Activated CD4-positive, CD25-positive, alpha-beta regulatory T cell treated with anti-CD3 and anti-CD28 coated beads, Interleukin-2, amount 50 U/mL, for 72 hours (primary cell): ENCODE measurements at places on chromosomes 1 and 21.

- no peak for DNase-seq
Measured at GRCh38 chr1:118871582-118872171, 116.5 kb downstream of the TBX15 start.

GRCh38 chr1:16076031-16076864, 2.8 kb upstream of the FAM131C start:
- no peak for DNase-seq

DNA sequence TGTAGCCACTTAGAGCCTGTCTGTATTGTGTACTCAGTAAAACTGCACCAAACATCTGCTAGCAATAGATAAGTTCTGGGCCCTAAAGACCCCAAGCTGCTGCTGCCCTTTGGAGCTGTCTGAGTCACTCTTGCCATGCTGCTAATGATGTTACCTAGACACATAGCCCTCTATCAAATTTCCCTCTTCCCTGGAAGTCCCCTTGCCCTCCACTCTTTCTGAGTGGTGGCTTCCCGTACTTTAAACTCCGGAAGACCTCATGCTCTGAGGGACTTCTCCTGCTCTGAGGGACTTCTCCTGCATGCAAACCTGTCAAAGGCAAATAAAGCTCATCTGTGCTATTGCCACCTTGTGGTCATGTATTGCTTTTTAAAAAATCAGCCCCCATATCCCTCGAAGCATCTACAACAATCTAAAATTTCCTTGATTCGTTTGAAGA, 34.0 kb downstream of the FH start:
- DNase-seq = no peak

GRCh38 chr1:207069061-207069460, 16.0 kb downstream of the PFKFB2 start:
- no peak for DNase-seq

- no peak for DNase-seq
Measured at GRCh38 chr21:35540950-35541638, 492.0 kb upstream of the RUNX1 start.

DNA sequence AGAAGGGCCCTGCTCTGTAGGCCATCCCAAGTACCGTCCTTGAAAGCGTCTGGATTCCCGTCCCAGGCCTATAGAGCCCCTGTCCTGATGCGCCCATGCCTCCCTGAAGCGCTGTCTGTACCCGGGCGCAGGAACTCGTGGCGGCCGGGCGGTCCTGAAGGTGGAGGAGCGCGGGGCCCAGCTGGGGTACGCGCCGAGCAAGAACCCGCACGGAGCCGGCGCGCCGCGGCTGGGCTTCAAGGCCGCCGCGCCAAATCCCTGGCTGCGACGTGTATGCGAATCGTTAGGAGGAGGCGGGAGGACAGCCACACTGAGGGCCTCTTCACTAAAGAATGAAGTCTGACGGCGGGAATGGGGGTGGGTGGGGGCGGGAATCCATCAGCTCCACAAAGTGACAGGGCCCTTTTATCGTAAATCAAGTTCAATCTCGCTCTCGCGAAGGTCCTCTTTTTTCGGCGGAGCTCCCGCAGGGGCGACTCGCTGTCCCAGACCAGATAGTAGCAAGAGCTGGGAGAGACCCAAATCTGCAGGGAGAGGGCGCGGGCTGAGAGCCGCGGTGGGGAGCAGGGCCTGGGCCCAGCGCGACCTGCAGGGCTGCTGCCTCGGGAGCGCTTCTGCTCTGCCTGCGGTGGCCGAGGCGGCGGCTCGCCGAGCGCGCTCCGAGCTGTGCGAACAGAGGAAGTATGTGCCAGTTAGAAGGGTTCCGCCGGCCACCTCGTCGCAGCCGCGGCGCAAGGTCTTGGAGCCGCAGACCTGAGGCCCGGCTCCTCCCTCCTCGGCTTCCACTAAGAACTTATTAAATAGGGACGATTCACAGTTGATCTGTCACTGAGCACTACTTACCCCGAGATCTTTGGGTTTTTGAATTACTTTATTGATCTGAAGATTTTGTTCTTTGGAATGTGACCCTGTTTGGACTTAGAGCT, 10.4 kb downstream of the BARHL2 start:
- no peak for DNase-seq

DNA sequence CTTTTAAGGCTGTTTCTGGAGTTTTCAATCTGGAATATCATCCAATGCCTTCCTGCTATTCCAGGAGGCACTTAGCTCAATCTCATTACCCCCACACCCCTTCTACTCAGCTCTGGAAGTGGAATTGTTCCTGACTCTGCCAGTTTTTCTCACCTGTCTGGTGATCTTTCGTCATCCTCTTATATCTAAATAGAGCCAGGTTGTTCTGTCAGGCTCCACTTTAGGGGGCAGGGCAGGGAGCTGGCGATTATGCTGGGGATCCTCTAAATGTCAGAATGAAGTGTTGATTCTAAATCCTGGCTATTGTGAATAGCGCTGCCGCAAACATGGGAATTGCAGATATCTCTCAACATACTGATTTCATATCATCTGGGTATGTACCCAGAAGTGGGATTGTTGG, 63.6 kb upstream of the ETV3 start:
- DNase-seq = no peak

DNA sequence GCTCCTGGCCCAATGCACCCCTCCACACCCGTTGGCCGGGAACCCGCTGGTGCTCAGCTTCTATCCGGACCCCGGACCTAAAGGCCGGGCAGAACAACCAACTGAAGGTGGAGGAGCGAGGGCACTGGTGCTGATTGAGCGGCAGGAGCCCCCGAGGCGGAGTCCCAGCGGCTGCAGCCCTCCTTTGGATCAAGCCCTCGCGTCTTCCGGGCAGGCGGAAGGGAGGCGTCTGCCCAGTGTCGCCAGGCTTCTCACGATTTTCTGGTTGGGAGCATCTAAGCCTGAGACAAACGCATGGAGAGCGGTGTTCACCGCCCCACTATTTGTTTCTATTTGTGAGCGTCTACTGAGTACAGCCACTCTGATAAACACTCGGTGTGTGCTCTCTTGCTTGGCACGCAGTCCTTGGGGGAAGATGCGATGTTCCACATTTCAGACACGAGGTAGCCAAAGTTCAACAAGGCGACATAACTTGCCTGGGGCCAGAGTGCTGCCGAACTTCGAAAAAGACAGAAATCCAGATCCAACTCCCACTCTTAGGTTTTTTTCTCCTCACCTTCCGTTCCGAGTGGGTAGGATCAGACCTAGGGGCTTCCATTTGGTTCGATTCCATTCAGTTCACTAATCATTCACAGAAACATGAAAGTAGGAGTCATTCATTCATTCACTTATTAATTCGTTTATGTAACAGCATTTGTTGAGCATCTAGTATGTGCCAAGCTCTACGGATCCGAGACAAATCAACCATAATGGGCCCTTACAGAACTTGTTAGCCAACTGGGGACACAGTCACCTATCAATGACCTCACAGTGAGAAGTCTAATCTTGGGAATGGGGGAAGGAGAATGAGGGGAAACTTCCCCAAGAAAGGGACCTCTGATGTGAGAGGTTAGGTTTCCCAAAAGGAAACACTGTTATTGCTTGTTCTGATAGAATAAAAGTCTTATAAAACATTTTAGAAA, 4.9 kb upstream of the DMRTA2 start:
- no peak for DNase-seq

DNA sequence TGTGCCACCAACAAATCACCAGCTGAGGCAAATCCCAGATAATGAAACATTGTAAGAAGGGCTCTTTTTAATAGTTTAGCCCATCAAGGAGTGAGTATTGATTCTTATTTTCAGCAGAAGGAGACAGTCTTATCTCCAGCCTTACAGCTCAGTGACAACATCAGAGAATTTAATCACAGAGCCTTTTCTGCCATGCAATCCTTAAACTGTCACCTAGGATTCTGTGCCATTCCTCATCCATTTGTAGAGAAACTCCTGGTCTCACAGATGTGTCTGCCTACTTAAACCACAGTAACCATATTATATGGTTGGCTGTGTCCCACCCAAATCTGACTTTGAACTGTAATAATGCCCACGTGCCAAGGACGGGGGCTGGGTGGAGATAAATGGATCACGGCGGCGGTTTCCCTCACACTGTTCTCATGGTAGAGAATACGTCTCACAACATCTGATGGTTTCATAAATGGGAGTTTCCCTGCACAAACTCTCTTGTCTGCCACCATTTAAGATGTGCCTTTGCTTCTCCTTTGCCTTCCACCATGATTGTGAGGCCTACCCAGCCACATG, 217.7 kb downstream of the RERE start:
- DNase-seq = no peak

DNA sequence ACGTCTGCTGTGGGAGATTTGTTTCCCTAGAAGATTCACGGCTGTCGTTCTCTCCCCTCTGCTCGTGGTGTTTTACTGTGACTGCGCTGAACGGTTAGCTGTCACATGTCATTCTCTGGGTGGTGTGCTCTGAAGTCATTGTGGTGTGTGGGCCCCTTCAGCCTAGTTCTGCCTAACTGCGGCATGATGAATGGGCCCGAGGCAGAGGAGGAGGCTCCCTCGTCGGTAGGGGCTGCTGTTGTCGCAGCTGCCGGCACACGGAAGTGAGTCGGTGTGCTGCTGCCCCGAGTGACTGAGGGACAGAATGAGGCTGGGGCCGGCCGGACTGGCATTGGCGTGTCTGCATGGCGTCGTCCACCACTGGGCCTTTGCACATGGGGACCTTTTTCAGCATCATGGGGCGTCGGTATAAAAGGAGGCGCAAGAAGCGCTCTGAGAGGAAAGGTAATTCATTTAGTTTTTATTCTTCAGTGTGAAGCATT, 77.9 kb downstream of the ADARB1 start:
- DNase-seq = peak; percentile 52

GRCh38 chr1:42955311-42956063, 3.2 kb downstream of the SLC2A1 start:
- no peak for DNase-seq

DNA sequence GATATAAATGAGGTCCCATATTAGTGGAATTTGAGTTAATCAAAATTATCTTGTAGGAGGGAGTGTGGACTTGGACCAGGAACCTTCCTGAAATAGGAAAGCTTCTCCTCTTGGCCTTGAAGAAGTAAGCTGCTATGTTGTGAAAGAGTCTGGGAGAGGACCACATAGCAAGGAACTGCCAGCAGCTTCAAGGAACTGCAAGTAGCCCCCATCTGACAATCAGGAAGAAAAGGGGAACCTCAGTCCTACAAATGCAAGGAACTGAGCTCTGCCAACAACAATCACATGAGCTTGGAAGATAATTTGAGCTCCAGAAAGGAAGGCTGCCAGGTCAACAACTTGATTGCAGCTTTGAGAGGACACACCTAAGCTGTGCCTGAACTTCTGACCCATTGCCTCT, 8.2 kb upstream of the PRMT6 start:
- DNase-seq = no peak

- DNase-seq = no peak
Measured at GRCh38 chr1:154913273-154913672, 23.2 kb downstream of the PMVK start.

DNA sequence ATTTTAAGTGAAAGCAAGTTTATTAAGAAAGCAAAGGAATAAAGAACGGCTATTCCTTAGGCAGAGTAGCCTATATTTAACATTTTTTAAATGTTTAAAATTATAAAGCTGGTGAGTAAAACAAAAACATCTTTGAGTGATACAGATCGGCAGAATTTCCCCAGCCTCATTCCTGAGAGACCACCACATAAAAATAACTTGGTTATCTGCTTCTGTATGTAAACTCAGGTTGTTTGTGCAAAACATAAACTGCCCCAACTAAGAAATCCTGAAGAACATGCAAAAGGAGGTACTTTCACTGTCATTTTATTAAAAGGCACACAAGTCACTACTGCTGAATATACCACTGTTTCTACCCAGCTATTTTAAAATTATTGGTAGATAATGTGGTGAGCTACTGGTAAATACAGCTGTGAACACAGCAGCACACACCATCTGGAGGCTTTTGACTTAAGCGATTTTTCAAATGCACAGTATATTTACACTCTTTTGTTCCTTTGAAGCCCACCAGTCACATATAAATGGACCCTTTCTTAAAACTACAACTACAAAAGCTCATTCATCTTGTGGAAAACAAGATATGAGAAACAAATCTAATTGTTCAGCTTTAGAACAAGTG, 119.3 kb downstream of the RERE start:
- no peak for DNase-seq

GRCh38 chr1:58649555-58649954, 50.3 kb downstream of the MYSM1 start:
- no peak for DNase-seq

- DNase-seq = no peak
Measured at GRCh38 chr1:223077247-223077833, 65.7 kb downstream of the TLR5 start.

DNA sequence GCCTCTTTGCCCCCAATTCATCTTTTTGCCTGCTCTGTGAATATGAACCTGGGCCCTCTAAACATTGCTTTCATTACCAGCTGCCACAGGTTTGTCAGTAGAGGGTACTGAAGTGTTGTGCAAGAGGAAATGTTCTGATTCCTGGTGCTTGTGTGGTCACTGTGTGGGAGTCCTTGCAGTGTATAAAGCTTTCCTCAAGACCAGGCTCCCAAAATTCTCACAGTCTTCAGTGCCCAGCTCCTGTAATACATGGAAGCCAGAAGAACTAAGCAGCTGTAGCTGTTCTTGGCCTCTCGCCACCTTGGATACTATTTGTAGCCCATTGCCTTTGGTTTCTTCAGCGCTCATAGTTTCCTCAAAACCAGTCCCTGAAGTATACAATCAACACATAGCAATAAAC, 1046.2 kb downstream of the BRINP3 start:
- no peak for DNase-seq

DNA sequence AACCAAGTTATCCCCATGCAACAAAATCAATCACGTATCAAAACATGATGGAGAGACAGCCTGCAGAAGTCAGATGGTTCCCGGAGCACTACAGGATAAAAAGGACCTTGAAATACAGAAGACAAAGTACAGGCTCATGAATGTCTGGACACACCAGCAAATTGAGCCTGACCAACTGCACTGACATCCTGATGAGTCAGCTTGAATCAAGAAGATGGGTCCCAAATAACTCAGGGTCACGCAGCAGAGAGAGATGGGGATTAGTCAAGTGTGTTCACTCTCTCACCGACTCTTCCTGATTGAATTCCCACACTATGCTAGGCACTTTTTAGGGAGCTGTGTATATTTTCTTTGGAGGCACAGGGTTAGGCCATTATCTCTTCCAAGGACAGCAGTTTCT, 71.1 kb upstream of the DIRAS3 start:
- no peak for DNase-seq

DNA sequence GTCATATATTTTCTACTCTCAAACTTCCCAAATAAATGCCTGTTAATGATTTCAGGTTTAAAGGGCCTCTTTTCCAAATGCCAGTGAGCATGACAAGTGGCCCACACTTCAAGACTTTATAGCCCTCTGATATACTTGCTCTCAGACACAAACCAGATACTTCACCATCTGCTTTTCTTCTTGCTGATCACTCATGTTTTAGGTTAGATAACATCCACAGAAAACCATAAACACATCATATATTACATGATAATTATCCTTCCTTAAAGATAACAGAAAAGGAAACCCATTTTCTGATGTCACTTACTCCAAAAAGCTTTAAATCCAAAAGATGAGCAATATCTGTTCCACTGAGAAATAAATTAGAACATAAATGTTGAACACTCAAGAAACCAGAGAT, 723.5 kb downstream of the LTN1 start:
- no peak for DNase-seq

GRCh38 chr1:113999799-114000198, 20.5 kb downstream of the OLFML3 start:
- DNase-seq = no peak
